ENCODE measurements at places on chromosomes 5 and 9.

GRCh38 chr5:75614176-75614575 is 2.9 kb downstream of the ANKDD1B start:
- peak; percentile 28 for DNase-seq

DNA sequence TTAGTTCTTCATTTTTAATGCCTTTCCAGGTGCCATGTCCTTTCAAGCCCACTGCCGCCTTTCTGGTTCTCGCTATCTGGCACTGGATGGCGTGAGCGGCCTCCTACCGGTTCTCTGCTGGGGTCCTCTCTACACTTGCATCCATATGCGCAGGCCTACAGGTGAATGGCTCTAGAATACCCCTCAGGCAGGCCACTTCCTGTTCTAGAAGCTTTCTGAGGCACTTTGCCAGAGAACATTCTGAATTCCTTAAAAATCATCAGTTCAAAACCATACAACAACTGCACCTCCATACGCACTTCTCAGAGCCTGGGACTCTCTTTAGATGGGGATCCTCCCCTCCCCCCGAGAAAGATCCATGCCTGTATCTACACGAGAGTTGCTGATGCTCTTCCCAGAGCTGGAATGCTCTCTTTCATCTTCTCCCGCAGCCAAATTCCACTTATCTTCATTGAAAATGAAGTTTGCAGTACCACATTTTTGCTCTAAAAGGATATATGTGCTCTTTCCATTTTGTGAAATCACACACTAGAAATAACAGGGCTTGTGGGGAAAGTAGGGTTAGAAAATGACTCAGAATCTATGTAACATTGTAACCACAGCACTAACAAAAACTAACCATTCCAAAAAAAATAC is 1.4 kb upstream of the LHFPL2 start:
- DNase-seq = peak; percentile 70

GRCh38 chr9:116494815-116495634 is 192.1 kb upstream of the TRIM32 start:
- no peak for DNase-seq

GRCh38 chr9:87801013-87801412 is 75.1 kb downstream of the CTSL start:
- no peak for DNase-seq

DNA sequence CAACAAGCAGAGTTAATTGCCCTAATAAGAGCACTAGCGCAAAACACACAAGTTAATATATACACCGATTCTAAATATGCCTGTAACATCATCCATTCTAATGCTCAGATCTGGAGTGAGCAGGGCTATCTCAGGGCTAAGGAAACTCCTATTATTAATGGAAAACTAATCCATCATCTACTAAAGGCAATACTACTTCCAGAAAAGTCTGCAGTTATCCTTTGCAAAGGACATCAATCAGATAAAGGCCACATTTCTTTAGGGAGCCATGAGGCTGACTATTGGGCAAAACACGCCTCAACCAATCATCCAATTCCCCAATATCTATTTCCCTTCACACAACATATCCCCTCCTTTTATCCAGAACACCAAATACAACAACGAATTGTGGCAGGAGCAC is 1032.3 kb upstream of the NUDT12 start:
- no peak for DNase-seq

- peak; percentile 80 for DNase-seq
These were observed 48.2 kb upstream of the RPL26L1 start for GRCh38 chr5:172910828-172911627.

DNA sequence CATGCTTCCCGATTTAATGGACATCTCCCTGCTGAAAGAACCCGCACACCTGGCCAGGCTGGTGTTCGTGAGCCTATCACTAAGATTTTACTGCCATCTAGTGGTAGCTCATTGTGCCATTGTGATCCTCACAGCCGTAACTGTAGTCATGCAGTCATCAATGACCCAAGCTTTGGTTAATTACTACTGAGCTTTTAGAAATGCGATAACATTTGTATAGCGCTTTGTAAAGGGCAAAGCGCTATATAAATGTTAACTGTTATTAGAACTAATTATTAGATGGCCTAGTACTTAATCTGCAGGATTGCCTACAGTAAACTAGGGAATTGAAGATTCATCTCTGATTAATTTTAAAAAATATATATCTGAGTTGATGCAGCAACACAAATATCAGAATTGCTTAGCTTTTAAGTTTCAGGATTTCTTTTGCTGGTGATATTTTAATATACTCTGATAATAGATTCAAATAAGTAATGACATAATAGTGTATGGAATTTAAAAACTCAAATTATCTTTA is 90.2 kb downstream of the HACD4 start:
- peak; percentile 76 for DNase-seq

GRCh38 chr9:128503870-128504269 is 649 bp upstream of the GLE1 start:
- DNase-seq = no peak

GRCh38 chr5:155733935-155734334 is 593.0 kb upstream of the SGCD start:
- DNase-seq = no peak

DNA sequence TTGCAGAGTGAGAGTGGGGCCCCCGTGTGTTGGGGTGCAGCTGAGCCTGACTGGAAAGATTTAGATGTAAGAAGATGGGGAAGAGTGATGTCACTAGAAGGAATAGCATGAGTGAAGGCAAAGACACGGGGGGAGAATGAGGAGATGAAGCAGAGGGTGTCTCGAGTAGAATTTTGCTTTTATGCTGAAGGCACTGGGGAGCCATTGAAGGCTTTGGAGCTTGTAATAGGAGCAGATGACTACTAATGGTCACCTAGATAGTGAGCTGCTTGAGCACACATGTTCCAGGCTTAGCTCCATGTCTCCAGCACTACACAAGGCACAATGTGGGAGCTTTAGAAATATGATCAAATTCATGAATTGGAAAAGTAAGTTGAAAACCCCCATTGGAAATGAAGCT is 32.1 kb downstream of the COL15A1 start:
- no peak for DNase-seq

GRCh38 chr9:120688758-120689157 is 25.5 kb downstream of the MEGF9 start:
- DNase-seq = no peak

DNA sequence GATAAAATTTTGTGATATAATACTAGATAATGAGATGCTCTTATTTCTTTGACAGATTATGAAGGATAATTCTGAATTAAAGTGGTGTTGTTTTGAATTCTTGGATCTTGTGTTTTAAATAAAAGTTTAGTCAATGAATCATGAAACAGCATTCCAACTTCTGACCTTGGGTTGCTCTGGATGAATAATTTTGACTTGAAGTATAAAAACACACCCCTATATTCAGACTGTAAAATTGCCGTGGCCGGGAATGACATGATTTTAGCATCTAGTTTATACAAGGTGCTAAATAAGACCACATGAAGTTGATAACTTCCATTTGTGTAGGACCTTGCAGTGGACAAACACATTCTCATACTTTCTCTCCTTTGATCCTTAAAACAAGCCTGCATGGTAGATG is 67.2 kb upstream of the DAP start:
- peak; percentile 60 for DNase-seq

- no peak for DNase-seq
These were observed 1.9 kb downstream of the DAP start for GRCh38 chr5:10759111-10759510.

GRCh38 chr9:128637656-128638055 is 19.0 kb downstream of the DYNC2I2 start:
- DNase-seq = no peak

GRCh38 chr5:110048491-110048890 is 358.8 kb downstream of the MAN2A1 start:
- DNase-seq = no peak

- DNase-seq = no peak
These were observed 6.8 kb downstream of the RASEF start for GRCh38 chr9:83056174-83056573.

- no peak for DNase-seq
These were observed 81.4 kb upstream of the ANKRD55 start for GRCh38 chr5:56314529-56314928.

GRCh38 chr5:87185838-87186237 is 81.8 kb upstream of the RASA1 start:
- DNase-seq = no peak

GRCh38 chr5:135345956-135346731 is 52.9 kb downstream of the MACROH2A1 start:
- no peak for DNase-seq

GRCh38 chr9:136794281-136794999 is 1.7 kb upstream of the CCDC183 start:
- no peak for DNase-seq

- peak; percentile 59 for DNase-seq
These were observed 52.9 kb downstream of the C9orf50 start for GRCh38 chr9:129567842-129568559.

- DNase-seq = no peak
These were observed 343.2 kb downstream of the DEPDC1B start for GRCh38 chr5:60356745-60357144.

GRCh38 chr9:95653246-95653645 is 136.5 kb upstream of the PTCH1 start:
- DNase-seq = no peak

DNA sequence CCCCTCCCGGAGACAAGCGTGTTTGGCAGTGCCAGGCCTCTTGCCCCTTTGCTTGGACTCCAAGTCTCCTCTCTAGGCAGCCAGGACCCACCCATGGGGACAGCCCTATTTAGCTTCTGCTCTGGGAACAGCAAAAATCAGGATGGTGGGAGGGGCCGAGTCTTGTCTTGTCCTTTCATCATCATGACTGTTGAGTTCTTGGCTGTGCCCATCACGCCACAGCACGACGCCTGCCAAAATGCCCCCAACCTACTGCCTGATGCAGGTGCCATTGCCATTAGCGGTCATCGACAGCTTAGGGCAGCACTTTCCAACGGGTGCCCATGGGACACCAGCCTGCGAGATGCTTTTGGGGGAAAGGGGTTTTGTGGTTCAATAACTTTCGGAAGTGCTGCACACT is 18.9 kb downstream of the PLPP7 start:
- DNase-seq = no peak

DNA sequence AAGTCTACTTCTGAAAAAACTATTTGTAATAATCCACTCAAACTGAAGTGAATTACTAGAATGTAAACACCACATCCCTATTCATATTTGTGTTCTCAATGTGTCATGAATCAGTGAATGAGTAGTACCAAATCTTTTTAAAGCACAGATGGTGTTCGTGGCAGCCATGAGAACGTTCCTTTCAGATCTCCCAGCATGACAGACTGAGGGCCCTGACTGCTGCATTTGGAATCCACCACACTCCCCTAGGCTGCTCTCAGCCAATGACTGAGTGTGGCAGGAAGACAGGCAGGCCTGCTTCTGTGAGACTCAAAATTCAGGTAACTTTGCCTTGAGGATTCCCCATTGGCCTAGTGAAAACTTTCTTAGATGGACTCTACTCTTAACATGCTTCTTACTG is 10.9 kb upstream of the JMY start:
- DNase-seq = peak; percentile 18

GRCh38 chr5:53456366-53456765 is 24.1 kb upstream of the FST start:
- no peak for DNase-seq

GRCh38 chr5:180718810-180719453 is 20.9 kb downstream of the OR2Y1 start:
- DNase-seq = peak; percentile 49

GRCh38 chr9:112184221-112184620 is 9.1 kb upstream of the SUSD1 start:
- DNase-seq = no peak

GRCh38 chr9:8391132-8391531 is 591.6 kb upstream of the DMAC1 start:
- DNase-seq = peak; percentile 32

DNA sequence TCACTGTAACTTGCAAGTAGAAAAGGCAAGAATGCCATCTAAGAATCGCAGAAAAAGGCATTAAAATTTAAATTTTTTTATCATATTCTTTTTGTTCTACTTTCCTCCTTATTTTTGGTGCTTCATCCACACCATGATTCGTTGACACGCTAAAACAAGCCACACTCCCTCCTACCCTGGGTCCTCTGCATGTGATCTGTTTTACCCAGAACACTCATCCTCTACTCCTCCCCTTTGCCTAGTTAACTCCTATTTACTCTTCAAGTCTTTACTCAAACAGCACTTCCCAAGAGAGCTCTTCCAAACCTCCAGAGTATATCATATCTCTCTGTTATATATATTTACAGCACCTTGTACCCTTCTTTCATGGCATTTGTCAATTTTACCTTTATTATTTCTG is 61.4 kb upstream of the SRP19 start:
- DNase-seq = no peak

- DNase-seq = peak; percentile 57
These were observed 171.2 kb upstream of the DMAC1 start for GRCh38 chr9:7970681-7971330.

DNA sequence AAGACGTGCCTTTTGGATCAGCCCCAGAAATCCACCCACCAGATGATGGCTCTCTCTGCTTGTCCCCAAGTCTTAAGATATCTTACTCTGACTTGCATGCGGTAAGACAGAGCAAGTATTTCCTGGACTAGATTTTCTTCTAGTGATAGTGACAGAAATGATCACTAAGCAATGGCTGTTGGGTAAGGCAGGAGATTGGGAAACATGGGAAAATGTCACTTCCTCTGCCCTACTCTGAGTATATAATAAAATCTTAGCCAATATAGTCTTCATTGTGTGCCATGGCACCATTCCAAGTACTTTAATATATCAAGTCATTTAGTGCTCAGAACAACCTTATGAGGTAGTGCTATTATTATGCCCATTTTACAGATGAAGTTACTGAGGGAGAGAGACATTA is 31.0 kb upstream of the GNA14 start:
- no peak for DNase-seq

DNA sequence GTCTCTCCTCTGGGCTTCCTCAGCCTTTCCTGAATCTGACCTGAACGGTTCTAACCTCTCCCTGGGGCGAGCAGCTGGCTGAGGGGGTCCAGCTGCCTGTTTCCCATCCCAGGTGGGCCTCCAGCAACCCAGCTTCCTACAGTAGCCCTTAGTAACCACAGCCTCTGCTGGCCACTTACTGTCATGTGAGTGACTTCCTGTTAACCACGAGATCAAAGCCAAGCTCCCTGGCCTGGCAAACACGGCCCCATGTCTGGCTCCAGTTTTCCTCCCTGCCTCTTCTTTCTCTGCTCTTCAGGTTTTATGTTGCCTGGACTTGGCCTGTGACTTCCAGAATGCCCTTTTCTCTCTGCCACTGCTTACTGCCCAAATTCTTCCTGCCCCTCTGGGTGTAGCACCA is 47.2 kb upstream of the DAB2IP start:
- no peak for DNase-seq

DNA sequence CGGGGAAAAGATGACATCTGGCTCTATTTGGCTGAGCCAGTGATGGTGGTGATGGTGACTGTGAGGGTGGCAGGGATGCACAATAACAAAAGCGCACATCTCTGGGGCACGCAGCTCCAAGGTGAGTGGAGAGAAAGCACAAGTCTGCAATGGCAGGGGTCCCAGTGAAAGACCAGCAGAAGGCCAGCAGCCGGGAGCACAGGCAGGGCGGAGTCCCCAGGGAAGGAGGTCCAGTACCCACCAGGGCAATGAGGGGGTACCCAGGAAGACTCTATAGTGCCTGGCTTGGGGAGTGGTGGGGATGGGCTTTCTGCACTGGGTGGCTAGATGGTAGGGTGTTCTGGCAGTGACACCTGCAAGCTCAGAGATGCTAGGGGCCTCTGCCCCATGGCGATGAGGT is 69.4 kb downstream of the AK8 start:
- no peak for DNase-seq
